CD4-positive, alpha-beta T cell treated with Interleukin-17A for 1 hour (primary cell): ENCODE measurements at places on chromosomes 6 and 20.

DNA sequence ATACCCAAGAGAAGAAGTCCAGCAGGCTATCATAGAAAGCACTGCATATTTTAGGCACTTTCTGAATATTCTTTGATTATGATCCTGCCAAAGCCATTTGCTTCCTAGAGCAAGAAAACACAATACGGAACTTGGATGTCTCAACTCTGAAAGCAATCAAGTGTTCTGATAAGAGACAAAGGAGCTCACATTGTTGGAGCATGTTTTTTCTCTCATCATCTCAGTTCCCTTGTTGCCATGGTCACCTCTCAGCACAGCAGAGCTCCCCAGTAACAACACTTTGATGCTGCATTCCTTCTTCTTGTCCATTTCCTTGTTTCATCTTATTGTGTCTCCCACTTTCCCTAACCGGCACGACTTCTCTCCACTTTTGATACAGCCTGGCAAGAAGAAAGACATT, 168.7 kb upstream of the FUT9 start:
- DNase-seq = no peak

DNA sequence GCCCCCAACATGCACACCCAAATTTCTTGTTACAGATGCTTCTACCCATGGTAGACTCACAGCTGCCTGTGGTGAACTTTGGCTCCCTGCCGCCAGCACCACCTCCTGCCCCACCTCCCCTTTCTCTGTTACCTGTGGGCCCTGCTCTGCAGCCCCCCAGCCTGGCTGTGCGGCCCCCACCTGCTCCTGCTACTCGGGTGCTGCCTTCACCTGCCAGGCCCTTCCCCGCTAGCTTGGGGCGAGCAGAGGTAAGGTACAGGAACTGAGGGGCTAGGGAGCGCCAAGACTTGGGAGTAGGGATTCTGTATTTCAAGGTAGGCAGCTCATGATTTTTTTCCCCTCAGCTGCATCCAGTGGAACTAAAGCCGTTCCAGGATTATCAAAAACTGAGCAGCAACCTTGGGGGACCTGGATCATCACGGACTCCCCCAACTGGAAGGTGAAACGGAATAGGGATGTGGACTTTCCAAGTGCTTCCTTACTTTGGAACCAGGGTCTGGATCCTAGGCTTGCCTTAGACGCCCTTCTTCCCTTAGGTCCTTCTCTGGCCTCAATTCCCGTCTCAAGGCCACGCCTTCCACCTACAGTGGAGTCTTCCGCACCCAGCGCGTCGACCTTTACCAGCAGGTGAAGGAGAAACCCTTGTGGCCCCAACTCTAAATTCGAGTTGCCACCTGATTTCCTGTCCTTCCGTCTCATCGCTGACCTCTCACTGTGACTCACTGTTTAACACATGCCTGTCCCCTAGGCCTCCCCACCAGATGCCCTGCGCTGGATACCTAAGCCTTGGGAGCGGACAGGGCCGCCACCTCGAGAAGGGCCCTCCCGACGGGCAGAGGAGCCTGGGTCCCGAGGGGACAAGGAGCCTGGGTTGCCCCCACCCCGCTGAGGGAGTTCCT, 15.5 kb downstream of the BAG6 start:
- no peak for DNase-seq

- DNase-seq = no peak
Measured at GRCh38 chr6:30363459-30363858, 18.5 kb downstream of the RPP21 start.

DNA sequence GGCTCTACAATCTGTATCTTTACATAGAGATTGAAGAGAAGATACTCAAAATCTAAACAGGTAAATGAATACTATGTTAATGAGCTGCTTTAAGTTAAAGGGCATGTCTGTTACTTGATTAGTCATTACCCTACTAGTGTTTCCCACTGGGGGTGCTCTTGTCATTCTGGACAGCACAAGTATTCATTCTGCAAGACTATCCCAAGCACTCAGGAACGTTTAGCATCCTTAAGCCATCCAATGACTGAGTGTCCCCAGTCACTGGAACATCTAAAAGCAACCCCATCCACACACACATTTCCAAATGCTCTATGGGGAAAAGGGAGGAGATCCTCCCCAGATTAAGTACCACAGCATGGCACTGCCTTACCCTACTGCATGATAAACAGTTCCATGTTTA, 25.7 kb downstream of the EZR start:
- DNase-seq = peak; percentile 65

DNA sequence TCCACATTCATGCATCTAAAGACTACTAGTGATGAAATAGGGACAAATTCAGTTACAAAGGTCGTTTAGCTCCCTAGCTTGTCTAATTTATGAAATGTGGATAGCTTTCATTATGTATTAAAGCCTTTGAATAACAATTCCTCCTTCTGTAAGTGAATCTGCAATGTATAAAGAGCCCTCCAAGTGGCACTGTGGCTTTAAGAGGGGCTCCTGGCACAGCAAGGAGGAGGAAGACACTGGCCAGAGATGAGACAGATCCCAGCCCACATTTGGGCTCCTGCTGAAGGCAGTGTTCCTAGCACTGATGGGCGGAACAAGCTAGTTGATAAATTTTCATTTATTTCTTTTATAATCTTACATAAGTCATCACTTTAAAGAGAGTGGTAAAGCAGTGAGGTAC, 17.6 kb upstream of the FUCA2 start:
- no peak for DNase-seq

GRCh38 chr20:40945754-40946450, 82.7 kb upstream of the TOP1 start:
- DNase-seq = peak; percentile 16

- DNase-seq = no peak
Measured at GRCh38 chr6:164928057-164928727, 381.2 kb downstream of the C6orf118 start.

- no peak for DNase-seq
Measured at GRCh38 chr6:84392261-84392660, 164.8 kb upstream of the CEP162 start.

GRCh38 chr6:40894962-40895799, 143.8 kb downstream of the UNC5CL start:
- DNase-seq = no peak

DNA sequence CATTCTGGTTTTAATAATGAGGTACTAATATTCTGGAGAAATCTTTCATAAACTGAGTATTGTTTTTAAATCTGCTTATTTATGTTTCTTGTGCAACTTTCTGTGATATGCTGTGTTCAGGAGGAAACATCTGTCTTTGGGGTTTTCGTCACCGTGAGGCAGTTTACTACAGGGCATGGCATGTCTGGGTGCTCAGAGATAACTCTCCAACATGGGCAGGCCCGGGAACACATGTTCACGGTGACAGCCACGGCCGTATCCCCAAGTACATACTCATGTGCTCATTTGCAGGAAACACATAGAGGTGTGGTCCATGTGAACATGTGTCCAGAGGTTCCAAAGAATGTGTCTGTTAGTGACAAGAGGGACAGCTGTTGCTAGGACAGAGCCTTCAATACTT, 62.1 kb upstream of the CNKSR3 start:
- no peak for DNase-seq

- DNase-seq = no peak
Measured at GRCh38 chr6:106257195-106257594, 68.4 kb downstream of the ATG5 start.

DNA sequence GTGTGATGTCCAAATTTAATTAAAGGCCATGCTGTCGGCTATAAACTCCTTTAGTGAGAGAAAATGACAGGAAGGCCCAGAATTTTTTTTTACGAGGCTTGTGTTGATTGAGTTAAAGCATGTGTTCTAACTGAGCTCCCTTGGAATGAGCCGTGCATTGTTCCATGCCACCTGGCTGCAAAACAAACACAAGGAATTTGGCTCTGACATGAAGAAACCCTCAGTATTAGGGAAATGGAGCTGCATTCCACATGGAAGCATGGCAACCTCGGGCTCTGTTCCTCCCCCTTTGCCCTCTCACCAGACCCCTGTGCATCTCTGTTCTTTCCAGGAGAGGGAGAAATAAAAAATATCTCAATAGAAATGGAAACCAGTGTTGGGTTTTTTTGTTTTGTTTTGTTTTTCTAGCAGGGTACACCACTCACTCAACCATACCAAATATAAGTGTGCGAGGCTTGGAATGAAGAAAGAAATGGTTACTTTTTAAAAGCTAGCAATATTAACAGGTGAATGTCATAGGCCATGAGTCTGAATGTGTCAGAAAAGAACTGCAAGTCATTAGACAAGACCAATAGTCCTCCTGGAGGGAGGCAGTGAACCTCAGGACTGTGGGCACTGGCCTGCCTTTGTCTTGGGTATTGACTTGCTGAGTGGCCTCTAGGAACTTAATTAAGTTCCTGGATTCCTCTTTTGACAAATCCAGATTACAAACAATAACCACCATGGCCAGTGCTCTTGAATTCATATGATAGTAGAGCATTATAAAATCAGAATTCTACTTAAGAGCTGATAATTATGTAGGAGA, 935.1 kb downstream of the KIF16B start:
- no peak for DNase-seq

GRCh38 chr6:137160763-137161162, 12.7 kb downstream of the IL22RA2 start:
- no peak for DNase-seq

GRCh38 chr6:1399085-1399780, 9.9 kb downstream of the FOXF2 start:
- DNase-seq = no peak

GRCh38 chr6:110875548-110876169, 1.1 kb downstream of the AMD1 start:
- DNase-seq = peak; percentile 66

DNA sequence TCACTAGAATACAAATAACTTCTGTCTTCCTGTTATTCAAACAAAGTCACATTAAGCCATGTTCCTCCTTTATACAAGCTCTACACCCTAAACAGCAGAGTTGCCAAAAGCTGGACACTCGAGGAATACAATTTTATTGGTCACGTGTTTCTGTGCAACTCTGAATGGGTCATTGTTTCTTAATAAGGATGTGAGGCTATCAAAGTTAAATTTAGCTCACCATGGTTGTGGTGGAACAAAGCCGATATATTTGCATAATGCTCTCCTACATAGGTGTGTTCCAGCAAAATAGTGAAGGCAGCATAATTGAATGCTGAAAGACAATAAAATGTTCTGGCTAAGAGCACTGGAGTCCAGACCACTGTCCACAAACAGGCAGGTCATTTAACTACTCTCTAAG, 36.9 kb upstream of the CD2AP start:
- no peak for DNase-seq

GRCh38 chr6:6856538-6857523, 250.9 kb upstream of the RREB1 start:
- peak; percentile 20 for DNase-seq

DNA sequence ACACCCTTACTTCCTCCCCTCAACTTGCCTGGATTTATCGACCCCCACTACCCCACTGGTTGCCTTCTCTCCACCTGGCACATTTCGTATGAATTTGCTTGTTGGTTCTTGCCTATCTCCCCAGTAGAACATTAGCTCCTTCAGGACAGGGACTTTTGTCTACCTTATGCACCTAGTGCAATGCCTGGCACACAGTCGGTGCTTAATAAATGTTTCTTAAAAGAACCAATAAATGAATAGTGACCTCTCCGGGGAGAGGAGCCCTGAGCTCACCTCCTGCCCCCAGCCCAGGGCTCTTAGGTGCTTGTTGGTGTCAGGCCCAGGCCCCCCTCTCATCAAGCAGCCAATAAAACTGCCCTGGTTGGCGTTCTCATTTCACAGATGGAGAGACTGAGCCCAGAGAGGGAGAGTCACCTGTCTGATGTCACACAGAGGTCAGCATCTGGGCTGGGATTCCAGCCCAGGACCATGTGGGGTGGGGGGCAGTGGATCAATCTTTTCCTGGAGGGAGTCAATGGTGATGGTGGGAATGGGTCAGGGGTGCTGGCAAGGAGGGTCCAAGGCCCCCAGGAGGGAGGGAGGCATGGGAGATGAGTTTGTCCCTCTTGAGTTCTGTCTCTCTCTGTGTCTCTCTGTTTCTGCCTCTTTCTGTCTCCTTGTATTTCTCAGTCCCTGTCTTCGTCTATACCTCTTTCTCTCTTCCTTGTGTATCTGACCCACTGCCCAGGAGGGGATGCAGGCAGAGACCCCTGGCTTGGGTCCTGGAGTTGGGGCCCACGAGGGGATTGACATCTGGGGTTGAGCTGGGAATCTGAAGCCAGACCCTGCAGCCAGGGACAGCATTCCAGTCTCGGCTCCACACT, 89.6 kb downstream of the CEBPB start:
- DNase-seq = no peak

DNA sequence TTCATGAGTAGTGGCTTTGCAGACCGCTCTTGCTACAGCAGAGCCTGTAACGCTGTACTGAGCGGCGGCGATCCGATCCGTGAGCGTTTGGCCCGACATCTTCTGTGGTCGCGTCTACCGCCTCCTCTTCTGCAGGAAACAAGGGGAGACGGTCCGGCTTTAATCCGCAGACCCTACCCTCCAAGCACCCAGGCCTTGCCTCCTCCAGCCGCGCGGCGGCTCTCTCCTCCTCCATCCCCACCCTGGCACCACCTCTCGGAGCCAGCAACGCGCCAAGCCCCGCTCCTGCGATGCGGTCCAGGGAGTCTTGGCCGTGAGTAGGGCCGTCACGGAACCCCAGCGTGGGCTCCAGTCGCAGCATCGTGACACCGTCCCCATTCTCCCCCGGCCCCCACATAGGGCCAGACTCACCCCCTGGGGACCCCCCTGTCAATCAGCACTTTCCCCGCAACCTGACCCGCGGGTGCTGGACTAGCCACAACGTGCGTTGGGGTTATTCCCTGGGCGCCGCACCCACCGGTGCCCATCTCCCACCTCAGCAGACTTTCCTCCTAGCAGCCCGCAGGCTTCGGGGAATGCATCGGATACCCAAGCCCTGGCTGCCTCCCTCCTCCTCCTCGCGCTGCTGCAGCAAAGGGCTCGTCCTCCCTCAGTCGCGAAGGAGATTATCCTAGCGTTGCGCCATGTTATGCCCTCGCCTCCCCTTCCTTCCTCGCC, 914 bp downstream of the SNAP91 start:
- no peak for DNase-seq

DNA sequence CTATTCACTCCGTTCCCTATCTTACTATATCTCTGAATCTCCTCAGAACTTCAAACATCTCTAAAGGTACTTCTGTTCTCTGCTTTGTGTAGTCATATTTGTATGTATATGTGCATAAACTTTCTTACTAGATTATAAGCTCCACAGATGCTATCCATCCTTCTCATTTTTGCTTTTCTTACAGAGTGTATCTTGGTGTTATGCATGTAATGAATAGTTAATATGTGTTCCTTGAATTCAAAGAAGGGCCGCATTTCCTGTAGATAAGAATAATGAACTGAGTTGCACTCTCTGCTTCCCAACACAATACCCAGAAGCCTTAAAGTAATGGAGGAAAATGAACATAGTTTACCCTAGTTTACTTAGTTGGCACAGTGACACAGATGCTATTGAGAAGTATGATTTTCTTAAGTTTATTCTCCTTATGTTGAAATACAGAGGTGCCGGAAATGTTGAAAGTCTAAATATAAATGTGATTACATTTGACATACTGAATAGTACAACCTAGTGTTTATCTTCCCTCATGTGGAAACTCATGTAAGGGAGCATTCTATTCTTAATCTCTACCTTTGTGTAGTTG, 6.0 kb downstream of the NUS1 start:
- no peak for DNase-seq

GRCh38 chr20:58646257-58646656, 4.8 kb upstream of the STX16 start:
- no peak for DNase-seq
